Esophagus (tissue), 2 donors: ENCODE measurements at places on chromosomes 7 and 10. TPM values are rescaled to one million over a fixed set of nuclear protein-coding genes. Genes with fewer than 3 reads are reported as not detected.

The OPN1SW gene
- polyA plus RNA-seq = not detected

The INTS1 gene
- polyA plus RNA-seq = 36.6 TPM

The MRLN gene
- polyA plus RNA-seq = not detected

The ZNF853 gene
- 0.35 TPM for polyA plus RNA-seq

The IQUB gene
- 0.05 TPM for polyA plus RNA-seq

The NPSR1 gene
- not detected for polyA plus RNA-seq

The PNLIPRP3 gene
- 7.9 TPM for polyA plus RNA-seq

The NRCAM gene
- 0.35 TPM for polyA plus RNA-seq

The DENND2A gene
- polyA plus RNA-seq = 1.2 TPM

The MEIG1 gene
- 0.16 TPM for polyA plus RNA-seq

The PTPRZ1 gene
- polyA plus RNA-seq = 9.3 TPM

The THSD7A gene
- polyA plus RNA-seq = 0.18 TPM

The DNAJC12 gene
- polyA plus RNA-seq = 0.75 TPM

The TYW1B gene
- polyA plus RNA-seq = 1.9 TPM

The NUP42 gene
- polyA plus RNA-seq = 17.3 TPM

The GPR15LG gene
- polyA plus RNA-seq = 273 TPM

The GHRHR gene
- not detected for polyA plus RNA-seq

The FAM20C gene
- 11.5 TPM for polyA plus RNA-seq

The GLI3 gene
- polyA plus RNA-seq = 1.0 TPM

The IFIT1B gene
- not detected for polyA plus RNA-seq

The ITGB8 gene
- polyA plus RNA-seq = 5.0 TPM

The SPDYE2B gene
- polyA plus RNA-seq = not detected

The ACBD7 gene
- 0.10 TPM for polyA plus RNA-seq

The SHTN1 gene
- 6.1 TPM for polyA plus RNA-seq

The KDM7A gene
- polyA plus RNA-seq = 4.0 TPM

The ZNF727 gene
- 0.29 TPM for polyA plus RNA-seq

The ITGA8 gene
- polyA plus RNA-seq = 2.5 TPM

The ANKRD1 gene
- polyA plus RNA-seq = 0.96 TPM

The CH25H gene
- 2.8 TPM for polyA plus RNA-seq

The XPNPEP1 gene
- polyA plus RNA-seq = 29.3 TPM

The RELN gene
- polyA plus RNA-seq = 0.10 TPM

The PSMG3 gene
- 66.9 TPM for polyA plus RNA-seq

The FAM25A gene
- polyA plus RNA-seq = 503 TPM

The CPEB3 gene
- polyA plus RNA-seq = 1.9 TPM

The HOXA9 gene
- polyA plus RNA-seq = 0.49 TPM

The OR2A12 gene
- not detected for polyA plus RNA-seq

The LMOD2 gene
- polyA plus RNA-seq = 0.01 TPM

The SEMA3E gene
- 0.28 TPM for polyA plus RNA-seq

The JAKMIP3 gene
- 0.09 TPM for polyA plus RNA-seq

The SPAG6 gene
- not detected for polyA plus RNA-seq
